ENCODE measurements at places on chromosomes 7 and 10. TPM values are rescaled to one million over a fixed set of nuclear protein-coding genes. Genes with fewer than 3 reads are reported as not detected.

Gene ODAD2
- 3.2 TPM for total RNA-seq

Gene CFAP43
- not detected for total RNA-seq

Gene C1GALT1
- 23.8 TPM for total RNA-seq

Gene CADPS2
- total RNA-seq: 16.8 TPM

Gene NUTM2D
- total RNA-seq: 2.7 TPM

Gene FFAR4
- 6.7 TPM for total RNA-seq

Gene PIP
- total RNA-seq: not detected

Gene MKI67
- 1.9 TPM for total RNA-seq

Gene FXYD4
- not detected for total RNA-seq

Gene MSMB
- total RNA-seq: not detected

Gene GRM3
- total RNA-seq: not detected

Gene SEPTIN7
- total RNA-seq: 190 TPM

Gene EVX1
- total RNA-seq: not detected

DNA sequence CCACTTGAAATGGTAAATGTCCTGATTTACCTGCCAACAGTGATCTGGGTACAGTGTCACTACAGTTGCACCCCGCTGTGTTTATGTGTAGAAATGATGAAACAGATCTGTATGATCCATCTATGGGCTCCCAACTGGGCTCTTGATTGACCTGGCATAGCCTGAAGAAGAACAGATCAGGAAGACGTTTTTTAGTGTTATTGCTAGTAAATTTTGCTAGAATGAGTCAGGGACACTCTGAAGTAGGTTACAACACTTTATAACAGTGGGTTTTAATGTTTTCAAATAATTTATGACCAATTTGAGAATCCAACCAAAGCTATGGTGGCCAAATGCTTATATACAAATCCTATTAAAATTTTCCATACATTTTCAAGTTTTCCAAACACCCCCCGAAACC lies 110.3 kb downstream of the DKK1 start:
- no peak for DNase-seq

- DNase-seq: no peak
Measured at GRCh38 chr10:34495938-34496337, 319.2 kb downstream of the PARD3 start.

DNA sequence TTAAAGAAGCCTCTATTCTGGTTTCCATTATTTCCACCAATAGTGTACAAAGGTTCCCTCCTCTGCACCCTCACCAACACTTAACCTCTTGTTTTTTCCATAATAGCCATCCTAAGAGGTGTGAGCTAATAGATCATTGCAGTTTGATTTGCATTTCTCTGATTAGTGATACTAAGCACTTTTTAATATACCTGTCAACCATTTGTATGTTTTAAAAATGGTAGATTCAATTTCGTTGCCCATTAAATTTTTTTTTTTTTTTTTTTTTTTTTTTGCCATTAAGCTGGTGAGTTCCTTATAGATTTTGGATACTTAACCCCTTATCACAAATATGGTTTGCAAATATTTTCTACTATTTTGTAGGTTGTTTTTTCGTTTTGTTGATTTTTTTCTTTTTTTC lies 23.2 kb downstream of the WAC start:
- no peak for DNase-seq

GRCh38 chr10:78357141-78358063 lies 323.7 kb downstream of the RPS24 start:
- no peak for DNase-seq

- DNase-seq: no peak
Measured at GRCh38 chr10:326350-326749, 191.1 kb downstream of the ZMYND11 start.

DNA sequence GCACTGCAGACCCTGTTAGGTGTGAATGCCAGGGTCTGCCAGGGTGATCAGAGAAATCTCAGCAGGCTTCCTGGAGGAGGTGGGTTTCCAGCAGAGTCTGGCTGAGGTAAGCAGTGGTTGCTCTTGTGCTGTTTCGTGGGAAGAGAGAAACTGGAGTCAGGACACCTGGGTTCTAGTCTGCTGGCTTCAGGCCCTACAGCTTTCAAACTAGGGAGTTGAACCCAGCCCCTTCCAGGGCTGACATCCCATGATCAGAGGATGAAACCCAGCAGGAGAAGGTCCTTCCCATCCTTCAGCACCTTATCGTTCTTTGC lies 116.8 kb downstream of the CDH23 start:
- DNase-seq: no peak

GRCh38 chr10:131652438-131653139 lies 248.2 kb upstream of the PPP2R2D start:
- DNase-seq: no peak

DNA sequence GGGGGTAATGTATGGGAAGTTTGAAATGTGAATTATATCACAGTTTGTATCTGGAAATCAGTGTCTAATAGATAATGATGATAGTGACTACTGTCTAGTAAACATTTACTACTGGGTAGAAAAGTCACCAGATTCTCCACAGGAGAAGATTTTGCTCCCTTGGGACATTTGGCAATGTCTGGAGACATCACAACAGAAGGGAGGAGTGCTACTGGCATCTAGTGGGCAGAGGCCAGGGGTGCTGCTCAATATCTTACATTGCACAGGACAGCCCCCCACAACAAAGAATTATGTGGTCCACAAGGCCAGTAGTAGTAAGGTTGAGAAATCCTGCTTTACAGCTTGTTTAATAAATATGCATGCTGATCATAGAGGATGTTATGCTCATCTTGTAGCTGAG lies 92.3 kb upstream of the PRPS1L1 start:
- DNase-seq: no peak

GRCh38 chr10:31709028-31709427 lies 219.6 kb downstream of the ARHGAP12 start:
- DNase-seq: no peak

DNA sequence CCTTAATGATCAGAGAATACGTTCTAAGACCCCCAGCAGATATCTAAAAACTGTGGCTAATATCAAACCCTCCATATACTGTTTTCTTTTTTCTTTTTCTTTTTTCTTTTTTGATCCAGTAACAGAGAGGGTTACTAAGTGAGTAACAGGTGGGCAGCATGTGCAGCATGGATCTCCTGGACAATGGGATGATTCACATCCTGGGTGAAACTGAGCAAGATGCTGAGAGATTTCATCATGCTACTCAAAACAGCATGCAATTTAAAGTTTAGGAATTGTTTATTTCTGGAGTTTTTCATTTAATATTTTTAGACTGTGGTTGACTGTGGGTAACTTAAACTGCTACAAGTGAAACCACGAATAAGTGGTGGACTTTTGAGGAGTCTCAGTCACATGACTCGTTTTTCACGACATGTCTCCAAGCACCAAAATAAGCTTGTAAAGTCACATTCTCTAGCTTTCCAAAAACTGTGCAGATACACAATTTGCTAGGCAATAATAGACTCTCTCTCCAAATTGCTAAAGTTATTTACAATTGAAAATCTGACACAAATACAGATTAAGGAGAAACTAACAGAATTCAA lies 716.2 kb downstream of the NXPH1 start:
- no peak for DNase-seq

GRCh38 chr10:33095867-33096815 lies 138.1 kb upstream of the ITGB1 start:
- no peak for DNase-seq

DNA sequence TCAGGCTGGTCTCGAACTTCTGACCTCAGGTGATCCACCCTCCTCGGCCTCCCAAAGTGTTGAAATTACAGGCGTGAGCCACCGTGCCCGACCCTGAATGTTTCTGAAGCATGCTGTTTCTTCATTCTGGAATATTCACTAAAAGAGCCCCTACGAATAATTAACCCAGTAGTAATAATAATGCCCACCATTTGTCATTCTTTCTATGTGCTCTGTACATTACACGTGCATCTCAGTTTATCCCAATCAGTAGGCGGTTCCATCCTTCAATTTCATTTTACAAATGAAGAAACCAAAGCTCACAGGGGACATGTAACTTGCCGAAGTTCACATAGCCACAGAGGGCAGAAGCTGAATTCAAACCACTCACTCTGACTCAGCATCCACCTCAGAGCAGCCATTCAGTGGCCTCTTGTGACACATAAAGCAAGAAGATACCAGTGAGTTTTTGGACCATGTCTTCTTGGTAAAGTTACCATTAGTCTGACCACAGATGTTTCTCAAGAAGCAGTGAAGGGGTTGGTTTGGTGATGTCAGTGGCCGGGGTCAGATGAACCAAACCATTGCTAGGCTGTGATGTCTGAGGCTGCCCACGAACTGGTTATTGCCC lies 71.9 kb upstream of the DUSP5 start:
- DNase-seq: no peak

DNA sequence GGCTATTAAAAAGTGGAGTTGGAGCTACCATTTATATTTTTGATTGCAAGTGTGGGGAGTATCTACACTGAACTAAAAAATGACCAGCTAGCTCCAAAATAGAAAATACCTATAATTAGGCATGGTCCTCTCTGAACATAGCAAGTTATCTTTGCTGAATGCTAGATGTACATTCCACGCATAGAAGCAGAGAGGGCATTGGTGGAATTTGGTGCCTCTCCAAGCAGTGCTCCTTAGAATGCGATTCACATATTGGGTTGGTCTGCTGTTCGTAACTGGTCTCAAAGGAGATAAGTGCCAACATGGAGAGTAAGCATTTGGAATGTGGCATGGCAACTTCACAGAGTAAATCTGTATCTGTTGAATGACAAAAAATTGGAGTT lies 196.2 kb downstream of the PTN start:
- DNase-seq: no peak

DNA sequence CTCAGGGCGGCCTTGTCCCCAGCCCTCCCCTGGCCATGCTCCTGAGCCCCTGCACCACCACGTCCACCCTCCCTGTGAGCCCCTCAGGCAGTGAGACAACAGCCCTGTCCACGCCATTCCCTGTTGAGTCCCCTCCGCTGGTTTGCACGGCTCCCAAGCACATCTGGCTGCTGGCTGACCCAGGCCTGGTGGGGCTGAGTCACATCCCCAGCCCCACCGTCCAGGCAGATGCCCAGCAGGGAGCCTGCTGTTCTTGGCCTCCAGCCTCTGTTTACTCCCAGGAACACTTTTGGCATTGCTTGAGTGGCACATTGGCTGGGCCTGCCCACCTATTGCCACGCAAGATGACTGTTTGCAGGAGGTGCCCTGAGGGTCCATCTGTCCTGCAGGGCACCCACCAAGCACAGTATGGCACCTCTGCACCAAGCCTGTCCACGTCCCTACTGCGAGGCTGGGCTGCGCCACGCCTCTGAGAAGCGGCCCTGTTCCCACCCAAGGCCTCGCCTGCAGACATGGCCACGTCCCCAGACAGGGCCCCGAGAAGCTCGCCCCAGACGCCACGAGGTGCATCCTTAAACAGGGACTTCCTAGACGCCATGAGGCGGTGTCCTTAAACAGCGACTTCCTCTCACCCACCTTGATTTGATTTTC lies 48.4 kb upstream of the INPP5A start:
- no peak for DNase-seq

GRCh38 chr7:151708610-151709009 lies 168.3 kb downstream of the PRKAG2 start:
- DNase-seq: no peak

GRCh38 chr10:338171-339037 lies 203.1 kb downstream of the ZMYND11 start:
- DNase-seq: no peak

GRCh38 chr10:131213741-131214505 lies 97.6 kb downstream of the TCERG1L start:
- DNase-seq: no peak

DNA sequence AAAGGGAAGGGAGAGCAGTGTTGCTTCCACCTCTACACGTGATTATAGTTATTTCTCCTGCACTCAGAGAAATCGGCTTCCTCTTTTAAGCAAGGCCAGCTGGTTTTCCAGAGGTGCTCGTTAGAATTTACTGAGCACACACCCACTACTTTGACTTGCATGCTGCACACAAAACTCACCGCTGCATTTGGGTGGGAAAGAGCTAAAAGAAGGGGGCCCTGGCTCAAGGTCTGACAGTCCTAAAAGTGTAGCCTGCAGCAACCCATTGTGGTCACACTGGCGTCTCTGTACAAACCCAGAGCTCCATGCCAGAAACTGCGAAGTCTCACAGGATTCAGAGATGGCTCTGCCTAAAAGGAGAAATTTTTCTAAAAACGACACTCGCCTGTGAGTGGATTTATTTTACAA lies 133.7 kb downstream of the SLC25A13 start:
- no peak for DNase-seq

DNA sequence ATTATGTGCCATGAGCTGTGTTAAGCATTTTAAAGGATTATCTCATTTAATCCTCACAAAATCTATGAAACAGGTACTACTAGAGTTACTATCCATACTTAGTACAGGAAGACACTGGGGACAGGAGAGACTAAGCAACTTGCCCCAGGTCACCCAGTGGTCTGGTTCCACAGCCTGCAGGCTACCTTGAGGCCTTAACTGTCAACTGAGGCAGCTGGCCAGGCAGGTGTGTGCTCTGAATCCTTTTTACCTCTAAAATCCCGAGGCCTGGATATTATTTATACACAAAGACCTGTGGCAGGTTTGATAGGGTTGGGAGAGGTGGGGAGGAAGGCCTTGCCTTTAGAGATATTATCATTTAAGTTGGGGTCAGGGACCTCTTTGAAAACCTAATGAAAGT lies 3.1 kb downstream of the ZNF777 start:
- DNase-seq: no peak

DNA sequence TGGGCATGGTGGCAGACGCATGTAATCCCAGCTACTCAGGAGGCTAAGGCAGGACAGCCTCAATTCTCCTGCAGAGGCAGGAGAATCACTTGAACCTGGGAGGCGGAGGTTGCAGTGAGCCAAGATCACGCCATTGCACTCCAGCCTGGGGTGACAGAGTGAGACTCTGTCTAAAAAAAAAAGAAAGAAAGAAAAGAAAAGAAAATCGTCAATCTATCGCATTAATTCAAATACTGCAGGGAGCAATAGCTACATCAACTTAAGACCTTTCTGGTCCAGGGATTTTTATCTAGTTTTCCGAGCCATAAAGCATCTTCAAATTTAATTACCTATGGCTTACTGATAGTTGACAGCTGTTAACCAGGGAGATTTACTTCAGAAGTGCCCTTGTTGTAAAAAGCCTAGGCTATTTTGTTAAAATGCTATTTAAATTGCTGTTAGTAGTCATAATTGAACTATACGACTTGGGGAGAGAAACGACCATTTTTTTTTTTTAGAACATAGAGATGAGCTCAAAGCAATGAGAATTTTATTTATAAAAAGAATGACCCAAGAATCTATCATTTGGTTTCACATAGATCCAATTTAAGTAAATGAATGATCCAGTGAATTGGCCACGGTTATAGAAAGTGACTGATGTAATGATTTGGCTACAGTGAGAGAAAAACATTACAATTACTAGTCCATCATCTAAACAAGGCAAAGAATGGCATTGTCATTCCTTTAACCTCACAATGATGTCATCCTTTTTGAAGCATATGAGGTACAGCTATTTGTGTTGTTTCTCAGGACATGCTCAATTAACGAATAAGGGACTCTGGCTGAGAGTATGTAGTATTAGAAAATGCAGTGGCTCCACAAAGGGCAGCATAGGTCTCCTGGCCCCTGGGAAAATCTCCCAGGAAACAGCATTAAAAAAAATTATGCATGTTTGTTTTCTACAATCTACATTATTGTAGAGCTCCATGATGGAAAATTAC lies 85.3 kb downstream of the SEMA3C start:
- no peak for DNase-seq

Data from omental fat pad (tissue), 4 donors.